ENCODE measurements at places on chromosomes 13 and 19. TPM values are rescaled to one million over a fixed set of nuclear protein-coding genes. Genes with fewer than 3 reads are reported as not detected.

FOXA3 gene
- 0.27 TPM for total RNA-seq

DNA sequence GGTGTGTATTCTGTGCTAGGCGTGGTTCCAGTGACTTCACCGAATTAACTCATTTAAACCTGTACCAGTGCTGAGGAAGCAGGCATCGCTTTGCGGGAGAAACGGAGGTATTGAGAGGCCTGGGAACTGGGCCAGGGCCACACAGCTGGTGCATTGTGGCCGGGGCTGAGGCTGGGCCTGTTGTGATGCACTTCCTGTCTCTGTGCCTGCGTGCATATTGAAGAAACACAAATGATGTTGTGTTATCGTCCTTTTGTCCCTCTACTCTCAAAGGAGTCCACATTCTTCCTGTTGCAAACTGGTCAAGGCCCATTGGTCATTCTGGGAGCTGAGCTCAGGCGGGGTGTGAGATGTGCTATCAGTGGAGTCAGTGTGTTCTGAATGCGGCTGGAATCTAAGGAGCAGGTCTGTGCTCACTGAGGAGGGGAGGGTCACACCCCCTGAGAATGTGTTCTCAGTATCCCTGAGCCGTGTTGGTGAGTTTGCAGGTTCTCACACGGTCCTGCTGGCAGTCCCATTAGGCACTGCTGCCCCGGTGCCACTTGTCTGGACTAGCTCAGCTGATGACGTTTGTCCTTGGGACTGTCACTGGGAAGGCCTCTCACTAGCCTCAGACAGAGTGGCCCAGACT is 62.1 kb downstream of the ARHGEF7 start:
- H3K27ac ChIP-seq: peak overlapping the region; percentile 77
- peaks cover 57% of the 10 kb centered on the region for H3K36me3 ChIP-seq
- peak overlapping the region; percentile 24 for H3K4me3 ChIP-seq
- H3K27me3 ChIP-seq: no peaks in the 10 kb centered on the region
- peak; percentile 16 for DNase-seq

PDS5B gene
- 57.8 TPM for total RNA-seq

DNA sequence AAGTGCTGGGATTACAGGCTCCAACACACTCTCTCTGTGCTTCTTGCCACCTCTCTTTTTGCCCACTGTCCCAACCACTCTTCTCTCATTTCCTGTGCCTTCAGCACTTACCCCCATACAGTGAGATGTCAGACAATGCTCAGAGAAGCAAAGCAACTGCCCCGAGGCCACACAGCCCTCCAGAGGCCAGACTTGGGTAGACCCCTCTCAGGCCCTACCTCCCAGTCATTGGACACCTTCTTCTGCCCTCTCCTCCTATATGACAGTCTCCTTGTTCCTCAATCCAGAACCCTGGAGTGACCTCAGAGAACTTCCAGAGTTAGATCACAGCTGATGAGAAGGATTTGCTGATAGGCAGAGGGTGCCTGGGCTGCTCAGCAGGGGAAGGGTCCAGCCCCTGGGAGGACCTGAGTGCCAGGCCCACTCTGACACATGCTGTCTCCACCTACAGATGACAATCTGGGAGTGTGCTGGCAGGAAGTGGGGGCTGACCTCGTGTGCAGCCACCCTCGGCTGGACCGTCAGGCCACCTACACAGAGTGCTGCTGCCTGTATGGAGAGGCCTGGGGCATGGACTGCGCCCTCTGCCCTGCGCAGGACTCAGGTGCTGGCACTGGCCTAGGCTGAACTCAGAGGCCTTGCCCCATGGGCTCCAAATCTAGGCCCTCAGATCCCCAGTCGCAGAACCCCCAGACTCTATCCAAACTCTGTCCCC is 24.4 kb downstream of the LTBP4 start:
- no peaks in the 10 kb centered on the region for H3K27me3 ChIP-seq
- no peak for DNase-seq
- peaks cover 38% of the 10 kb centered on the region for H3K36me3 ChIP-seq
- peaks cover 28% of the 10 kb centered on the region for H3K4me1 ChIP-seq
- H3K27ac ChIP-seq: peak overlapping the region; percentile 74
- no peak overlapping the region for H3K4me3 ChIP-seq

DNA sequence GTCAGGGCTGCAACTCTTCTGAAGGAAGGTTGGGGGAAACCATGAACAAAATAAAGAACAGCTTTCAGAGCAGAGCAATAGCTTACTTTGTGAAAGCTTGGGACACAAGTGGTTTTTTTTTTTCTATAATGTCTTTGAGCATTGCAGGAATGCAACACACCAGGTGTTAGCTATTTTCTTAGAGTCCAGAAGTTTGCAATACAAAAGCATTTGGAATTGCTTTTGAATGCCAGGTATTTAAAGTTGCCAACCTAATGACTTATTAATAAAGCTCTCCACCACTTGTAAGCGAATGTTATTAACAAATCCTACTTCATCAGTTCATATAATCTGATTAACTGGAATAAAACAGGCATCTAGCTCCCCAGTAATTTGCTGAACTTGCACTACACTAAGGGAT is 172.6 kb downstream of the NUFIP1 start:
- H3K36me3 ChIP-seq: no peaks in the 10 kb centered on the region
- H3K27me3 ChIP-seq: peaks cover 12% of the 10 kb centered on the region
- H3K4me3 ChIP-seq: no peak overlapping the region
- DNase-seq: no peak
- no peak overlapping the region for H3K27ac ChIP-seq

GRCh38 chr19:49637821-49638738 is 1.9 kb downstream of the RRAS start:
- H3K27ac ChIP-seq: peak overlapping the region; percentile 45
- DNase-seq: no peak
- H3K4me3 ChIP-seq: peak overlapping the region; percentile 77
- peaks cover 38% of the 10 kb centered on the region for H3K4me1 ChIP-seq
- H3K36me3 ChIP-seq: no peaks in the 10 kb centered on the region

GRCh38 chr19:47456721-47457474 is 14.8 kb downstream of the SLC8A2 start:
- H3K36me3 ChIP-seq: no peaks in the 10 kb centered on the region
- no peaks in the 10 kb centered on the region for H3K4me1 ChIP-seq
- DNase-seq: no peak
- peaks cover 25% of the 10 kb centered on the region for H3K27me3 ChIP-seq

Data from activated T-helper 1 cell treated with anti-CD3 and anti-CD28 coated beads, Interleukin-12 subunit alpha, Interleukin-12 subunit beta, Interleukin-2, Interleukin-4 antibody, amounts not matched to agents 30 ng/mL and 10 ng/mL and 1 ng/mL, durations not matched to agents 14 hours and 24 hours and 36 hours (primary cell).